Stimulated activated CD4-positive, alpha-beta T cell treated with anti-CD3 and anti-CD28 coated beads, Interleukin-15, amount 100 ng/mL, for 1 hour (primary cell): ENCODE measurements at places on chromosomes 2 and 18.

DNA sequence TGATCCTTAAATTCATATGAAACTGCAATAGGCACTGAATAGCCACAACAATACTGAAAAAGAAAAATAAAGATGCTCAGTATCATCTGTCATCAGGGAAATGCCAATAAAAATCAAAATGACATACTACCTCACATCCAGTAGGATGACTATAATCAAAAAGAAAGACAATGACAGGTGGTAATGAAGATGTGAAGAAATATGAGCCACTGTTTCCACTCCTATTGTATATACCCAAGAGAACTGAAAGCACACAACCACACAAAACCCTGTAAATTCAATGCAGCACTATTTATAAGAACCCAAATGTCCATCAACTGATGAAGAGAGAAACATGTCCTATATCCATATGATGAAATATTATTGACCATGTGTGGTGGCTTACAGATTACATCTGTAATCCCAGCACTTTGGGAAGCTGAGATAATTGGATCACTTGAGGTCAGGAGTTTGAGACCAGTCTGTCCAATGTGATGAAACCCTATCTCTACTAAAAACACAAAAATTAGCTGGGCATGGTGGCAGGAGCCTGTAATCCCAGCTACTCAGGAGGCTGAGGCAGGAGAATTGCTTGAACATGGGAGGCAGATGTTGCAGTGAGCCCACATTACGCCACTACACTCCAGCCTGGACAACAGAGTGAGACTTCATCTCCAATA is 39.9 kb downstream of the MAP3K2 start:
- DNase-seq = no peak

DNA sequence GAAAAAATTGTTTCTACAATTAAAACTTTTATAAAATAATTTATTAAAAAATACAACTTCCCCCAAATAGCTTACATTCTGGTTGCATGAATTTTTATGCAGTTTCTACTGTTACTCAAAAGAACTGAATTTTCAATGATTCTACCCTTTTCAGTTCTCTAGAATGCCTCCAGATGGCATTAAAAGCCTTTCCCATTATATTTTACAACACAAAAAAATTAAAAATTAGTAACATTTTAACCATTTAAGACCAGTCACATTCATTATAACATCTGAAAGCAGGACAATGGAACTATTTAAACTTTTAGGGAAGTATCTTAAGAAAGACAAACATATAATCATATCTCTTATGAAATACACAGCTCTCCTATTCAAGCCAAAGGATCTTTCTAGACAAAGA is 236.0 kb upstream of the REV1 start:
- no peak for DNase-seq

DNA sequence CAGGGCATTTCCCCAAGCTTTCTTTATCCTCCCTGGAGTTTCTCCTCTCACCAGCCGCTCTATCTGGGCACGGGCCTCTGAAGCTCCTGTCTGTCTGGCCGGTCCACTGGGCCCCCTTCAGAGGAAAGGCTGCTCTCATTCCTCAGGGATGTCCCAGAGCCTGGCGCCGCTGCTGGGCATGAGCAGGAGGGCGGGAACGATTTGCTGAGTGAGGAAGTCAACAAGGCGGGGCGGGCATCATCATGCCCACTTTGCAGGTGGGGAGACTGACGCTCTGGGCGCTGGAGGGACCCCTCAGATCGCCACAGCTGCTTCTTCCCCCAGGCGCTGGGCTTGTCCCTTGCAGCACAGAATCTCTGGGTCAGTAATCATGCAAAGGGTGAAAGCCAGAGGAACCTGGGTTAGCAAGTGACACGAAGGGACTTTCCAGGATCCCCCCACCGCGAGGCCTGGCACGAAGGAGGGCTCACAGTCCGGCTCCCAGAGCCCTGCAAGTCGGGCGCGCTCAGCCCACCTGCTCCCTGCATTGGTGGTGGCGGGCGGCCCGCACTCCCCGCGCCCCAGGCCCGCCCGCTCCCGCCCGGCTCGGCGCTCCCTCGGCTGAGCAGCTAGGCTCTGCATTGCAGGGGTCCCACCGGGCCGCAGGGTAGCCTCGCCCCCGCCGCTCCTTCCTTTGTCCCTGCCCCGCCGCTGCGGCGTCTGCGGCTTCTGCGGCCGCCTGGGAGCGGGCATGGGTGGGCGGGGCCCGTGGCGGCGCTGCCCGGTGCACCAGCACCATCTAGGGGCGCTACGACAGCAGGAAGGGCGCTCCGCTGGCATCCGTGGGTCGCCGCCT is 157.8 kb downstream of the CYRIA start:
- no peak for DNase-seq

DNA sequence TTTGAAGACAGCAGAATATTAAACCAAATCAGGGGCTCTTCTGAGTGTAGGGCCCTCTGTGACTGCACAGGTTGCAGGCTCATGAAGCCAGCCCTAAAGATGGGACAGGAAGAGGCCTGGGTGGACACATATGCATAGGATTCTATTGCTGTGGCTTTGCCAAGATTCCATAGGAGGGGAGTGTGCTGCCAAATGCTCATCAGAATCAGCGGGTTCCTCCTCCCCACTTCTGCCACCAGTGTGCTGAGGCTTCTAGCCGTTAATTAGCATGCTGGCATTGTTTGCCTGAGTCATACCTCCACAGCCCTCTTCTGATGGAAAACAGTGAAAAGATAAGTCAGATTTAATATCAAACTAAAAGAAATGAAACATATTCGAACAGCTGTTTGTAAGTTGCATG is 103.9 kb upstream of the TMEFF2 start:
- DNase-seq = no peak

- DNase-seq = no peak
Measured at GRCh38 chr18:45119876-45120275, 439.2 kb downstream of the SETBP1 start.

- DNase-seq = no peak
Measured at GRCh38 chr18:42392416-42392815, 437.4 kb downstream of the PIK3C3 start.

GRCh38 chr2:198000417-198000816 is 196.0 kb downstream of the PLCL1 start:
- no peak for DNase-seq

GRCh38 chr18:39513186-39513585 is 1947.6 kb upstream of the CELF4 start:
- DNase-seq = no peak

DNA sequence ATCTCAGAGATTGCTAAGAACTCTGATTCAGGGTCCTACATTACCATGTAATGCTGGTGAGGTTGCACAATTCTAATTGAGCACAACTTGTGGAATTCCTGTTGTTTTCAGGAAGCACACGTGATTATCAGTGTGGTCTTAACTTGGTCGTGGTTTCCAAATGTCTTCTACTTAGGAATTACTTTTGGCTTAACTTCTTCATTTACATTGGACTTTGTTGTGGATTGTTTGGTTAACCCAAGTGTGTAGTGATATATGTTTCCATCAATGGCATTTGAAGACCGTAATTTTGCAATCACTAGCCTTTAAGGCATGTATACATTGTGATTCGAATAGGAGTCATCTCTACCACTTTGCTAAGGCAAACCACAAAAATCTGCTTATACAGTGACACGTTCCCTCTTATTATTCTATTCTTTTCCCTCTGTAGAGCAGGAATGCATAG is 373.3 kb downstream of the IRS1 start:
- DNase-seq = no peak

DNA sequence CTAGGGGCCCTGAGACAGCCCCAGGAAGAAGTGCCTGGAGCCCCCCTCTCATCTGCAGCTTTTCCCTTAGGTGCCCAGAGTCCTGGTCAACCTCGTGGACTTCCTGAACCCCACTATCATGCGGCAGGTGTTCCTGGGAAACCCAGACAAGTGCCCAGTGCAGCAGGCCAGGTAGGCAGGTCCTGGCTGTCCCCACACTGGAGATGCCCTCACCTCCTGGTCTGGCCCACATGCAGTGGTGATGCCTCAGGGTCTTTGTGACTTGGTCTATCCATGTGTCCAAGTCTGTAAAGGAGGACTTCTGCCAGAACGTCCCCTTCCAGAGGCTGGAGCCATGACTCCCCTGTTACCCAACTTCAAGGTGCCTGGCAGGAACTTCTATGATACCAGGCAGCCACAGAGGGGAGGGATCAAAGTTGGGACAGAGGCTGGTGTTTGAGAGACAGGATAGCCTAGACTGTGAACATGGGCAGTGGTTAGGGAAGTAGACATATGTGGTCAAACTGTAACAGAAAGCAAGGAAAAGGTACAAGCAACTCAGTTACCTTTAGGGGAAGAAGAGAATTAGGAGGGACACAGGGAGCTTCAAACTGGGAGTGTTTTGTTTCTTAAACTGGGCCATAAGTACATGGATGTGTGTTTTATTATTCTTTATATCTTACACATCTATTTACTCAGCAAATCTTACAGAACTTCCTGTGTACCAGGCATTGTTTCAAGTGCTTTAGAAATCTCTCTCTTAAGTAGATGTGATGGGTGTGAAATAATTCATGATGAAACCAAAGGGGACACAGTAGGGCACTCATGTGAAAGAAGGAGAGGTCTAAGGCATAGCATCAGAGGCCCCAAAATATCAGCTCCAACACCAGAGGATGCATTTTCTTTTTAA is 107.1 kb downstream of the PLB1 start:
- DNase-seq = no peak

GRCh38 chr2:172456002-172456401 is 28.6 kb downstream of the ITGA6 start:
- no peak for DNase-seq

DNA sequence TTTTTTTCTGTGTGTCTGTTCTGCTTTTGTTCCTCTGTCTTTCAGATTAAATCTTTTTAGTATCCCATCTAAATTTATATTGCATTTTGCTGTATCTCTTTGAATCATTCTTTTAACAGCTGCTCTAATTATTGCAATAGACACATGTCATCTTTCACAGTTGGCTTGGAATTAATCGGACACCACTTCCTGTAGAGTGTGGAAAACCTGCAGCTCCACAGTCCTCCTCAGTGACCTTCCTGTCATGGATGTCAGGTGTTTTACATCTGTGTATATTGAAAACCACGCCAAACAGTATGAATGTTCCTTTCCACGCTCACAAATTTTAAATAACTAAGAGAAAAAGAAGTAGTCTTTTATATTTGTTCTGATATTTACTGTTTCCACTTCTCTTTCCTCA is 135.3 kb downstream of the PXDN start:
- no peak for DNase-seq

- no peak for DNase-seq
Measured at GRCh38 chr2:203675086-203675485, 31.4 kb upstream of the CD28 start.

GRCh38 chr2:9473985-9474360 is 378 bp upstream of the IAH1 start:
- peak; percentile 40 for DNase-seq

GRCh38 chr2:48714245-48714644 is 41.3 kb downstream of the LHCGR start:
- no peak for DNase-seq

GRCh38 chr18:13641551-13642439 is 84.6 kb downstream of the FAM210A start:
- no peak for DNase-seq

DNA sequence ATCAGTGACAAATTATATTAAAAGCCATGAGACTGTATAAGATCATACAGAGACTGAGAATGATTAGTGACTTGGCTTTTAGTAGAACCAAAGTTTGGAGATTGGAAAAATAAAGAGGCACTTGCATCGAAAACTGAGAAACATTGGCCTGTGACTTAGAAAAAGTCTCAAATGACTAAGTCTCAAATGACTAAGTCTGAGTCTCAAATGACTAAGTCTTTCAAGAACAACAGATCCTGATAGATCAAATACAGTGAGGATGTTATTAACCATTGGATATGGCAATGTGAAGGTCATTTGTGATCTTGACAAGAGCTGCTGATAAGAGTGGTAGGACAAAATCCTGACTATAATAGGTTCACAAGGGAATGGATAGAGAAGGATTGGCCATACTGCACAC is 135.5 kb upstream of the FANCL start:
- no peak for DNase-seq

DNA sequence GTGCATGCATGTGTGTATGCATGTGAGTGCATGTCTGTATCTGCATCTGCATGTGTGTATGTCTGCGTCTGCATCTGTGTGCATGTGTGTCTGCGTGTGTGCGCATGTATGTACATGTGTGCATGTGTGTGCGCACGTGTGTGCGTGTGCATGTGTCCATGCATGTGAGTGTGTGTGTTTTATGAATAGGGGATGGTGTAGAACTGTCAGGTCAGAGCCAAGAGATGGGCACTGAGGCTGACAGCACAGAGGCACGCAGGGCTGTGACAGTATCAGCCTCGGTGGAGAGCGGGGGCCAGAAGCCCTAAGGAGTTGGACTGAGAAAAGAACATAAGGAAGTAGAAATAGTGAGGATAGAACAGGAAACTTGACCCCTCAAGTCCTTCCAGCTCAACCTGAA is 494.0 kb upstream of the MYT1L start:
- no peak for DNase-seq

DNA sequence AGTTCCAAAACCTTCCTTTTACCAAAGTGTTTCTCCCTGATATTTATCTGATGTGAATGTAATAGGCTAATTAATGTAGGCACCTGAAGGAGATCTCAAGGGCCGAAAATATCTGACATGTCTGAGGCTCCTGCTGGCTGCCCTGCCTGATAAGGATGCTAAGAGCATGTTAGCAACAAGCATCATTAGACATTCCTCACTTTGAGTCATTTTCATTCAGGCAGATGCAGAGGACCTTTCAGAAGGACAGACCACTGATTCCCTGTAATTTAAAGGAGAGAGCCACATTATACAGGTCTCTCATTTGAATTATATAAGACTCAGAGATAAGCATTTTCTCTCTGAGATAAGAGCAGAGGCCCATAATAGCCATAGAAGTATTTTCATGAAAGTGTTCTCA is 222.4 kb upstream of the NCKAP5 start:
- DNase-seq = no peak

- DNase-seq = no peak
Measured at GRCh38 chr2:190759749-190760213, 110.9 kb downstream of the NAB1 start.

DNA sequence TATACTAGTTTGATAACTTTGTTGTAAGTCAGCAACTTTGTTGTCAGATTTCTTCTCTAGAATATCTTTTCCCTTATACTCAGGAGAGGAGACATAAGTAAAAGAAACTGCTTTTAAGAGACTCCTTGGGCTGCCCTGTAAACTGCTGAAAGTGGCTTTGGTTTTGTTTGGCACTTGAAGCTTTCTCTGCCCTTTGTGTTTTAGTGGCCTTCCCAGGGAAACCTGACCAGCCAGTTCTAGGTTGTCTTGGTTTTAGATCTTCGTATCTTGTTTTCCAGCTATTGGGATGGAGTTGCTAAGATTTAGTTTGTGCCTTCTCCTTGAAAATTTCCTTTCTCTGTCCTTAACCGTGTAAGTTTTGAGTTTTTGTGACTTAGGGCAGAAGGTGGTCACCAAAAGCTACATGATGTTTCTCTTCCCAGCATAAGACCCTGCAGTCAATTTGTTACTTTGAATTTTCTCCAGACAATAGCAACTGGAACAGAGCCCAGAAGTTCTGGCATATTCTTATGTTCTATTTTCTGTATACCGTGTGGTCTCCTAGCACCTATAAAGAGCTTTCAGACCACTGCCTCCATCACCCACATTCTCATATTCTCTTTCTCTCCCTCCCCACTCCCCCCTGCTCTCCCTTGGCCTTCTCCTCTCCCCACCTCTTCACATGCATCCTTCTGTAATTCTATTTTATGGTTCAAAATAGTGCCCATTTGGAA is 81.1 kb downstream of the BOLA3 start:
- no peak for DNase-seq
